ENCODE measurements at places on chromosomes 3 and 15. TPM values are rescaled to one million over a fixed set of nuclear protein-coding genes. Genes with fewer than 3 reads are reported as not detected.

Gene DUOXA2
- not detected for total RNA-seq

DNA sequence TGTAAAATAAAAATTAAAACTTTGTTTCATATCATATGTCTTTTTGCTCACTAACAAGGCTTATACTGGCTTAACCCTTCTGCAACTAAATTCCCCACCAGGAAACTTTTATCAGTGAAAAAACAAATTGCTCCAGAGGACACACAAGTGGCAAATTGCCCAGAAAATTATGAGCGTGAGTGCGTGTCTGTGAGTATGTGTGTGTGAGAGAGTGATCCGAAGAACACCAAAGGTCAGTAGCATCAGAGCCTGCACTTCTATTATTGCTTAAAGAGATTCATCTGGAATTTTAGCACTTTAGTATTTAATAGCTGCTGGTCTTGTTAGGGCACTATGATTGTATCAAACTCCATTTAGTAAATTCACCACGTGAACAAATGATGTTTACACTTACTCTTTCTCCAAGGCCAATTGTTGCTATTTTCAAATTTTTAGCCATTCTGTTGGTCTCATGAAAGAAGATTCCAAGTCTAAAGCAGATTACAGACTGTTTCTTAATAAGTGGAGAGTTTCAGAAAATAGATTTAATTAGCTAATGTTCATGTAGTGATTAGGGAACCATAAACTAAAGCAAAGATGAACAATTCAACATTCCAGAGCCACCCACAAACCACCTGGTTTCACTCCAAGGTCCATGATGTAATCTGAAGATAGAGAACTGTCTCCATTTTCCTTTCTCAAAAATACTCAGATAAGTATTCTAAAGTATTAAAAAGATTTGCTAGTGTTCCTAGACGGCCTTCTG lies 91.1 kb upstream of the IL12A start:
- H3K4me3 ChIP-seq, result no peak overlapping the region
- H3K36me3 ChIP-seq, result peaks cover 31% of the 10 kb centered on the region
- no peak overlapping the region for H3K27ac ChIP-seq

- peak; percentile 54 for DNase-seq
- H3K27ac ChIP-seq, result no peak overlapping the region
- no peaks in the 10 kb centered on the region for H3K27me3 ChIP-seq
Observed at GRCh38 chr3:81302045-81302444, 459.4 kb downstream of the GBE1 start.

Gene AQP9
- not detected for total RNA-seq

Gene IL12A
- not detected for total RNA-seq

DNA sequence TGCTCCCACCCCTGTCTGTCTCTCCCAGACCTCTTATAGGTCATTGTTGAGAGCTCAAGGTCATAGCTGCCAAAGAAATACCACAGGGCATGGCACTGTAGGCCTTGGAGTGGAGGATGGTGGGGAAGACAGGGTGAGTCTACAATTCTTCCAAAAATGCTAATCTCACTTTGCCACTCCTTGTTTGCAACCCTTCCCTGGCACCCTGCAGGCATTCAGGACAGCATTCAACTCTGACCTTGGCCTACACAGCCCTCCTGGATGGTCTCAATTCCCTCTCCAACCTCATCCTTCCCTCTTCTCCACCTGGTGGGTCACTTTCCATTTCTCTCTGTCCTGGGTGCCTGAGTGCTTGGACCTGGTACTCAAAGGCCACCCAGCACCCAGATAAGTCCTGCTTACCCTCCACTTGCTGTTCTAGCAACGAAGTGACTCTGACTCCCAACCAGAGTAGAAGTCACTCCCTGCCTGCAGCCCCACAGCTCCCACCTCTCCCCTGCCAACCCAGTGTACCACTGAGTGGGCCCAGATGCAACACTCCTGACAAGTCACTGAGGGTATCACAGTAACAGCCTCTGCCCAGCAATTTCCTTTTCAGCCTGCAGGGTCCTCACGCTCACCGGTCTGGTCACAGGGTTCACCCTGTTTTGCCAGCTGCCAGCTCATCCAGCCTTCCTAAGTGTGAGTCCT lies 36.6 kb downstream of the AMOTL2 start:
- no peaks in the 10 kb centered on the region for H3K27me3 ChIP-seq
- no peak overlapping the region for H3K27ac ChIP-seq
- H3K36me3 ChIP-seq, result no peaks in the 10 kb centered on the region
- no peak for DNase-seq
- H3K4me1 ChIP-seq, result peaks cover 14% of the 10 kb centered on the region

- H3K4me3 ChIP-seq, result no peak overlapping the region
- DNase-seq, result peak; percentile 68
- no peaks in the 10 kb centered on the region for H3K27me3 ChIP-seq
- H3K27ac ChIP-seq, result no peak overlapping the region
Observed at GRCh38 chr3:58353722-58354553, 21.2 kb downstream of the PXK start.

- DNase-seq, result no peak
- no peak overlapping the region for H3K4me3 ChIP-seq
- no peaks in the 10 kb centered on the region for H3K4me1 ChIP-seq
- no peaks in the 10 kb centered on the region for H3K36me3 ChIP-seq
Observed at GRCh38 chr15:68403161-68403941, 28.6 kb downstream of the ITGA11 start.

Gene FBXW12
- total RNA-seq, result 0.51 TPM
